PC-9 (cell line): ENCODE measurements at places on chromosomes 16 and 17.

DNA sequence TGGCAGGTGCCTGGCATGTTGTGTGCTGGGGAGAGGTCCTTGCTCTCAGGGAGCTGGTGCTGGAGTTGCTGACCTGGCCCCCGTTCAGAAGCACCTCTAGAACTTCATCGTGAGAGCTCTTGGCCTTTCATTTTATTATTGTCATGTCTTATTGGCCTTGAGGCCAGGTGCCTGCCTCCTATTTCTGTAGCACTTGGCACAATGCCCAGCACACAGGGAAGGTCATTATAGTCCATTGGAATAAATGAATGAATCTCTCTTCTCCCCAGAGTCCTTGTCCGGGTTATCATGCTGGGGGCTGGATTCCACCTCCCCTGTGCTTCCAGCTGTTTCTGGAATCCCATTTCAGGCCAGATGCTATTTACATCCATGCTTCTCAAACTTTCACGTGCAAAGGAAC lies 169.2 kb downstream of the HAPSTR1 start:
- DNase-seq, result no peak
- no peak overlapping the region for H3K4me3 ChIP-seq
- H3K27me3 ChIP-seq, result peaks cover 26% of the 10 kb centered on the region; the same call in 1 of the 2 replicates
- no peaks in the 10 kb centered on the region for H3K36me3 ChIP-seq

- peaks cover 3% of the 10 kb centered on the region; the same call in 1 of the 2 replicates for H3K4me1 ChIP-seq
- H3K4me3 ChIP-seq, result no peak overlapping the region
- peaks cover 50% of the 10 kb centered on the region for H3K27me3 ChIP-seq
- no peaks in the 10 kb centered on the region for H3K36me3 ChIP-seq
- H3K27ac ChIP-seq, result no peak overlapping the region
Measured at GRCh38 chr17:48630925-48631692, 5.0 kb upstream of the HOXB9 start.

GRCh38 chr17:47907932-47908562 lies 12.0 kb downstream of the SP2 start:
- DNase-seq, result no peak
- H3K4me3 ChIP-seq, result no peak overlapping the region
- H3K36me3 ChIP-seq, result no peaks in the 10 kb centered on the region
- H3K27ac ChIP-seq, result no peak overlapping the region
- no peaks in the 10 kb centered on the region for H3K27me3 ChIP-seq

DNA sequence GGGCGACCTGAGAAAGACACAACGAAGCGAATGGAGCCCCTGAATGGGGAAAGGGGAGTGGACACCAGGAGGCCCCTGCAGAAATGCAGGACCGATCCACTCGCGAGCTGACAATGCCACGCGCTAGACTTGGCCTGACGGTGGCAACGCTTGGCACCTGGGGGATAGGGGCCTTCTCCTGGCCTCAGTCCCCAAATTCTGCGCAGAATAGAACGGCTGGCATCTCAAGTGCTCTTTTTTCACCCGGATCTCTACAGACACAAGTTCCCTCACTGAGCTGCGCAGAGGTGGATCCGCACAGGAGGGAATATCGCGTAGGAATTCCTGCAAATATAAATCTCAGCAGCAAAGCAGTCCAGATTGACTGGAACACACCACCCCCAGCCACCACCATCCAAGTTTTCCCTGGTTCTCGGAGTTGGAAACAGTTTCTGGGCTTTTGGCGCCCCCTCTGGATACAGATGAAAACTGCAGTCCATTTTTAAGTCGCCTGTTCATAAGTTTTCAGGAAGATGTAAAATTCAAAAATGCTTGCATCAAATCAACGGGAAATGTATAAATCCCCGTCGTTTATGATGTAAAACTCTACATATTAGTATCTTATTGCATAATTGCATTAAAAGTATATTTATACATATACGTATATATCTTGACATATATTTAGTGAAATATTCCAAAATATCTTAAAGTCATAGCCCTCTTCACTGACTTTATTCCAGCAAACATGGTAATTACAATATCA lies 2.3 kb upstream of the SOX9 start:
- peaks cover 7% of the 10 kb centered on the region; the same call in 1 of the 2 replicates for H3K36me3 ChIP-seq
- peaks cover 21% of the 10 kb centered on the region; the same call in 1 of the 2 replicates for H3K4me1 ChIP-seq
- no peaks in the 10 kb centered on the region for H3K27me3 ChIP-seq
- peak; percentile 52 for DNase-seq

DNA sequence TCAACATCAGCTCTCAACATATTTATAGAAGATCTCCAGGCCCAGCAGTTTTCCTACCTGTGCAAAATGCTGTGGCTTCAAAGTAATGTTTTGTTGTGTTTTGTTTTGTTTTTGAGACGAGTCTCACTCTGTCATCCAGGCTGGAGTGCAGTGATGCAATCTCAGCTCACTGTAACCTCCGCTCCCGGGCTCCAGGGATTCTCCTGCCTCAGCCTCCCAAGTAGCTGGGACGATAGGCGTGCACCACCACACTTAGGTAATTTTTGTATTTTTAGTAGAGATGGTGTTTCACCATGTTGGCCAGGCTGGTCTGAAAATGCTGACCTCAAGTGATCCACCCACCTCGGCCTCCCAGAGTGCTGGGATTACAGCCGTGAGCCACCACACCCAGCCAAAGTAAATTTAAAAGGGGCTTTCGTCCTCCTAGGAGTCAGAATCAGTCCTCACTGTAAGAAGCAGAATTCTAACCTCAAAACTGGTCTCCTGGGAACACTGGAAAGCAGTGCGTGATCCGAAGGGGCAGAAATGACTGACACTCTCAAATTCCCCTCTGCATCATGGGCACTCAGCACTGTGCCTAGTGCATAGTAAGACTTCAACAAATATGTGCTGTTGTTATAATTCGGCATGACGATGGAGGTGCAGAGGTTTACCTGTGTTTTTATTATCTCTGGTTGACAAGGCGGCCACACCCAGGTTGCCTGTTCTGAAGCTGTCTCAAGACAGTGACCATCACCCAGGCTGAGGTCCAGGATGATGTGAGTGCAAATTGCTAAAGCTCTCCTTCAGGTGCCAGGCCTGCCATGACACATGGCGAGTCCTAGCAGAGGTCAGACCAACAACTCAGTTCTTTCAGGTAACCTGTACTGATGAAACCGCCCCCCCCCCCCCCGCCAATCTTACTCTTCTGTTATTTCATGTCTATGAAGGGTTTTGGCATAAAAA lies 59.8 kb downstream of the ADCY9 start:
- H3K4me1 ChIP-seq, result peaks cover 27% of the 10 kb centered on the region
- no peaks in the 10 kb centered on the region for H3K27me3 ChIP-seq
- 0 out of 2 replicates have a peak, but pooled peaks cover 4% of the 10 kb centered on the region for H3K36me3 ChIP-seq
- no peak for DNase-seq

GRCh38 chr17:6488008-6488539 lies 43.8 kb downstream of the PIMREG start:
- no peaks in the 10 kb centered on the region for H3K4me1 ChIP-seq
- H3K27me3 ChIP-seq, result no peaks in the 10 kb centered on the region
- no peak overlapping the region for H3K4me3 ChIP-seq
- DNase-seq, result no peak

DNA sequence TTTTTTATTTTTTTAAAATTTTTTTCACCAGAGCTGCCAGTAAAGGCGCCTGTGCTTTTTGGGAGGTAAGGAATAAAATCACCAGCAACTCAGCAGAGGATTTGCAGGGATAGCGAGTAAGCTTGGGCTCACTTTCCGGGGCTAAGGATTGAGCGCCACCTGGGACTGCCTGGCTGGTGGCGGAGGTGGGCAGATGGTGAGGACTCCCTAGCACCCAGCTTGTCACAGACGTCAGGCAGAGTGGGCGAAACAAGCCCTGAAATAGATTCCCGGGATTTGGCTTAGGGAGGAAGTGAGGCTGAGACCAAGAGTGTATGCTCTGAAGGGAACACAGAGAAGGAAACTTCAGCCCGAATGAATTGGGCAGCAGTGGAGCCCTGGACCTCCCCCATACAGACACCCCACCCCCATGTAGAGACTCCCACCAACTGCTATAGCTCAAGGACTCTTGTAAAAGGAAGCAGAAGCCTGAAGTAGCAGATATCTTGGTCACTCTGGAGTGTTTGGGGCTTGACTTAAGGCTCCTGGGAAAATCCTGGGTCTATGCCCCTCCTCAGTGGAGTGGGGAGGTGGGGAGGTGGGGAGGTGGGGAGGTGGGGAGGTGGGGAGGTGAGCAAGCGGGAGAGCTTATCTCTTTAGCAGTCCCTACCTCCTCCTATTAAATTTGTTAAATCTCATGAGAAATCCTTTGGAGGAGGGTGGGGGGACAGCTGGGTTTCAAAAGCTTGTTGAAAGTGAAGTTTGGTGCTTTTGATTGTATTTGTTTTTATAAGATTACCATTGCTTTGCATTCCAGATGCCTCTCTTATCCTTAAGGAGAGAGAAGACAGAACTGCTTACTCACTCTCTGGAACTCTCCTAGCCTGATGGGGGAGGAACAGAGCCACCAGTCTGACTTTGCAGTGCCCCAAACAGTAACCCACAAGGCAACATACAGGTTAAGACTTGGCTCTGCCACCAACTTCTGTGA lies 8.2 kb downstream of the ARL4D start:
- no peak for DNase-seq
- no peak overlapping the region for H3K4me3 ChIP-seq
- H3K27me3 ChIP-seq, result no peaks in the 10 kb centered on the region
- no peaks in the 10 kb centered on the region for H3K36me3 ChIP-seq
